ENCODE measurements at places on chromosomes 12 and 14.

- DNase-seq = peak; percentile 63
Observed at GRCh38 chr12:66268562-66268961, 33.7 kb upstream of the HELB start.

- DNase-seq = peak; percentile 53
Observed at GRCh38 chr14:67532998-67533753, at the start of gene PLEKHH1. TSS of gene PLEKHH1 (plus strand) at chr14:67533290. CDS start at chr14:67541868, 8,578 bp downstream.

GRCh38 chr14:69535230-69535848 is 39.3 kb downstream of the CCDC177 start:
- DNase-seq = peak; percentile 26

DNA sequence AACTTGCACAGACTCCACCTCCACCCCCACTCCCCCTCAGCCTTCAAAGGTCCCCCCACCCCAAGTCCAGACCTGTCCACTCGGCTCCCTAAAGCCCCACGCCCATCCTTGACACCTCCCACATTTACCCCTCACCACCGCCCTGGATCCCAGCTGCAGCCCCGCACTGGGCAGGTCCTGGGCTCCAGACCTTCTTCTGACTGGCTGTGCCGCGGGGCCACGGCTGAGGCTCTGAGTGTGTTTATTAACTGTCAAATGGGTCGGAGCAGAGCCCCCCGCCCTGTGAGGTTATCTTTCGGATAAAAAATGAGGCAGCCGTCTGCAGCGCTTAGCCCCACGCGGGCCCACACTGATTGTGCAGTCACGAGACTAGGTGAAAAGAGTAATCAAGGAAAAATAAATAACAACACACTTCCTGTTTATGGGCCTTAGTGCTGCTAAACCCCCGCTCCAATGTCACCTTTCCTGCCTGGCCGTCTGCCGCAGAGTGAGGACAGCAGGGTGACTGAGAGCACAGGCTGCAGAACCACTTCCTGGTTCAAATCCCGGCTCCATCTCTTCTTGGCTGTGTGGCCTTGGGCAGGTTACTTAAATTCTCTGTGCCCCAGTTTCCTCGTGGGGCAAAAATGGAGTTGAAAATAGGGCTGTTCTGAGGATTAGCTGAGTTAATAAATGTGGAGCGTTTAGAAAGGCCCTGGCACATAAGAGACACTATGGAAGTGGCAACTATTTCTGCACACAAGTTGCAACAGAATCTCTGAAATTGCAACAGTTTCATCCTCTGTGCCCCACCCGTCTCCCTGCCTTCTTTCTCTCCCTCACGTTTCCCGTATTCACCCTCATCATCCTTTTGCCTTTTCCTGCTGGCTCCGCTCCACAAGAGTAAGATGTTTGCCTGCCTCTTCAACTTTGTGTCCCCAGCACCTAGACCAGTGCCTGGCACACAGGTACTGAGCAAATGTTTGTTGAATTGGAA is 9.4 kb downstream of the SETD1B start:
- DNase-seq = no peak

- no peak for DNase-seq
Observed at GRCh38 chr12:82919388-82920054, 232.8 kb downstream of the TMTC2 start.

- DNase-seq = no peak
Observed at GRCh38 chr14:36580856-36581831, 1.3 kb downstream of the NKX2-8 start.

DNA sequence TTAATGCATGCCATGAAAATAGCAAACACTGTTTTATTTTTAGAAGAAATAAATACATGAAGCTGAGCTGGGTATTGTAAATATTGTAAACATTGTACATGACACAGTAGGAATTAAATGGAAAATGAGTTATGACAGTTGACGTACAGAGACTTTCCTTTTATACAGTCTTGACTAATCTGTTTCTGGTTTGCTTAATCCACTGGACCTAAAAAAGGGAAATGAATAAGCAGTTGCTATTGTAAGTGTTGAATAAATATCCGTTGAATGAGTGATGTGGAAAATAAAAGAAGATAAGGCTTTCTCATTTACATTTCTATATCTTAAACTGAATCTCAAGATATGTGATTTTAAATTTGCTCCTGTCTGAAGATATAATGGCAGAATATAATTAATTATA is 15.0 kb downstream of the PMCH start:
- DNase-seq = no peak

DNA sequence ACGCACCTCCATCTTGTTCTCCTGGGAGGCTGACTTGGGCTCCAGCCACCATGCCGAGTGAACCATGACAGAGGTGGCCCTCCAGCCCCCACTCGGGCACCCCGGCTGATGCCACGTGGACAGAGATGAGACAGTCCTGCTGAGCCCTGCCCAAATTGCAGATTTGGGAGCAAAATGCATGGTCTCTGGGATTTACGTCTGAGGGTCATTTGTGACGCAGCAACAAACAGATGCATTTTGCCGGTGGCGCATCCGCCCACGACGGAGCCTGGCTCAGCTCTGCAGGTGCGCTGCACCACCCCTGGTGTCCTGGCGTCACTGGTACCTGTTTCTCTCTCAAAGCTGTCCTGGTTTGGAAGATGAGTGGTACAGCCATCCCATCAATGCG is 31.1 kb upstream of the INF2 start:
- no peak for DNase-seq

GRCh38 chr14:67883717-67884116 is 64.1 kb downstream of the RAD51B start:
- DNase-seq = peak; percentile 39

DNA sequence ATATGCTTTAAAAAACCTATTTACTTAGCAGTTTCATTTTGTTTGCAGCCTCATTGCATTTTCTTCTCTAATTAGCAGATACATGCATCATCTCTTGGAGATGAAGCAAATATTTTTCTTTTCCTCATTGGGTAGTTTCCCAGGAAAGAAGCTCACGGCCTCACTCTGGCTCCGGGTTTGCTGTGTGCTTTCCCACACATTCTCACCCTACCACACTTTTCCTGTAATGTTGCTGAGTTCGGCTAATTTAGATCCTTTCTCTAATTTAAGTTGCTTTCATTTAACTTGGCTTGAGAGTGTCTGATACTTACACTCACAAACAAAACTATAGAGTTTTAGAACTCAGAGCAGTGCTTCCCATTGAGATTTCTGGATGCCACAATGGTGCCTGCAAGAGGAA is 928.2 kb downstream of the NRXN3 start:
- DNase-seq = no peak

GRCh38 chr12:23731493-23731892 is 218.0 kb downstream of the SOX5 start:
- no peak for DNase-seq

GRCh38 chr12:5715021-5715420 is 230.0 kb downstream of the ANO2 start:
- no peak for DNase-seq

DNA sequence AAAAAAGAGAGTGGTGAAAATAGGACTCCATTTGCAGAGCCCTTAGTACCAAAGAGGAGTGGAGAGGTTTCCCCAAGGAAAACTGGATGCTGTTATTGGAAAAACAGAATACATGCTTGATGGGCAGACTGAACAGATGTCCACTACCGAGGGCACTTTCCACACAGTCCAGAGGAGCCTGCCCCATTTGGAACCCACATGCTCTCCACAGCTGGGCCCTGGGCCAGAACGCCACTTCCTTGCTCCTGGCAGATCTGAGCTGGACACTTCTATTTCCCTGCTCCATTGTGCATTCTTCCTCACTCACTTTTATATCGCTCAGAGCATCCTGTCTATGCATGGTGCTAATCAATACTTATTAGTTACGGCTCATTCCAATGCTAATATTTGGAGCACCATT is 249.9 kb downstream of the SLC15A4 start:
- no peak for DNase-seq

DNA sequence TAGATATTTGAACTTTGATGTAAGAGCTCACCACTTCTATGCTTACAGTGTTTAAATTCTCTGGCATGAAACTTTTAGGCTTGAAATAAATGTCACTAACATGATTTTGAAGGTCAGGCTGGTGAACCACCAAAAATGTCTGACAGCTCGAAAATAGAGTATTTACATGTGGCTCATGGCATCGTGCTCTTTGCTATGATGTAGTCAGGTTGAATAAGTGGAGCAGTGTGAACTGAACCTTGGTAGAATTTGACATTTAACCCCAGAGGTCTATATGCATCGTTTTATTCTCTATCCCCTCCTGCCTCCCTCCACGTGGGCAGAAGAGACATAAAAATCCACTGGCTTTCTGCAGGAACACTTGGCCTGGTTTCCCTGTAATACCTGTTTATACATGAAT is 369.7 kb upstream of the ATP2B1 start:
- DNase-seq = no peak

DNA sequence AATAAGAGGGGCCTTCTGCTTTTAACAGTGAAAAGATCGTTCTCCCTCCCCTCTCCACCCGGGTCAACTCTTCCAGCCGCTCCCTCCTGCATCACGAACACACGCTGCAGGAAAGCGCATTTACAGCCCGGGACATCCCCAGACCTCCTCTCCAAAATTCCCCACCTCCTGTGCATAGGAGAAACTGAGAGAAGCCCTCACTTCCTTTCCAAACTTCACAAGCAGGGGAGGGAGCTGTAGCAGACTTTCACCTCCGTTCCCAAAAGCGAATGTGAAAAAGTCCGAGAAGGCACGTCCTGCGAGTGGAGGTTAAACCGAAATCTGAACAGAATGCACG is 513 bp downstream of the BCAT1 start:
- peak; percentile 52 for DNase-seq

DNA sequence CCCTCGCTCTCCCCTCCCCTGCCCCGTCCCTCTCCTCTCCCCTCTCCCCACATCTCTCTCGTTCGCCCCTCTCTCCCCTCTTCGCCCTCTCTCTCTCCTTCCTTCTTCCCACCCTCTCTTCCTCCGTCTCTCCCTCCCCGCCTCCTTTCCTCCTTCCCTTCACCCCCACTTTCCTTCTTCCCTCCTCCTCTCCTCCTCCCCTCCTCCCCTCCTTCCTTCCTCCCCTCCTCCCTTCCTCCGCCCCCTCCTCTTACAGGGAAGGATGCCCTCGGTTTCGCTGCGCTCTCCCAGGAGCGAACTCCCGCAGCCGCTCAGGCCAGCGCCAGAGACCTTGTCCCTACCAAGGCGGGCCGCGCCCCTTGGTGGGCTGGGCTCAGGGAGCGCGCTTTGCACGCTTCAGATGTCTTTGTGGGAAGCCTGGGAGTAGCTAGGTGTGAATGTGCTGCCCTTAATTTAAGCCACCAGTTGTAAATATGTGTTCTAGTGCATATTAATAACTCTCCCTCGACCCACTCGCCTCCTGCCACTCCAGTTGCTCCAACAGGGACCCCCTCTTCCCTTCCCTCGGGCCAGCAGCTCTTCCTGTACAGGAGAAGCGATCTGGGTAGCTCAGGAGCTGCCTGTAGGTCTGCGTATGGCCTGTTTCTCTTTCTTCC is 13.3 kb upstream of the MAP3K9 start:
- DNase-seq = no peak

DNA sequence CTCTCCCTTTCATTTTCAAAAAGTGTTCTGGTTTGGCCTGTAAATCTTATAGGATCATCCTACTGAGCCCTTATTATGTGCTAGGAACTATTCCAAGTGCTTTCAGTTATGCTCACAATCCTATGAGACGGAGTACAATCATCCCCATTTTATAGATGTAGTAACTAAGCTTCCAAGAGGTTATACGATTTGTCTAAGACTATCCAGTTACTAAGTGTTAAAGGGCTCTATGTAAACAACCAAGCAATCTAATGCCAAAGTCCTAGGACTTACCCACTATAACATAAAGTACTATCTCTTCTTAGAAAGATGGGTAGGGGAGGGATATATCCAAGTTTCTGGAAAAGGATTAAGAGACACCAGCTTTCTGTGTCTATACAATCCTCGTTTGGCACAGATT is 6.7 kb downstream of the CFL2 start:
- DNase-seq = no peak

DNA sequence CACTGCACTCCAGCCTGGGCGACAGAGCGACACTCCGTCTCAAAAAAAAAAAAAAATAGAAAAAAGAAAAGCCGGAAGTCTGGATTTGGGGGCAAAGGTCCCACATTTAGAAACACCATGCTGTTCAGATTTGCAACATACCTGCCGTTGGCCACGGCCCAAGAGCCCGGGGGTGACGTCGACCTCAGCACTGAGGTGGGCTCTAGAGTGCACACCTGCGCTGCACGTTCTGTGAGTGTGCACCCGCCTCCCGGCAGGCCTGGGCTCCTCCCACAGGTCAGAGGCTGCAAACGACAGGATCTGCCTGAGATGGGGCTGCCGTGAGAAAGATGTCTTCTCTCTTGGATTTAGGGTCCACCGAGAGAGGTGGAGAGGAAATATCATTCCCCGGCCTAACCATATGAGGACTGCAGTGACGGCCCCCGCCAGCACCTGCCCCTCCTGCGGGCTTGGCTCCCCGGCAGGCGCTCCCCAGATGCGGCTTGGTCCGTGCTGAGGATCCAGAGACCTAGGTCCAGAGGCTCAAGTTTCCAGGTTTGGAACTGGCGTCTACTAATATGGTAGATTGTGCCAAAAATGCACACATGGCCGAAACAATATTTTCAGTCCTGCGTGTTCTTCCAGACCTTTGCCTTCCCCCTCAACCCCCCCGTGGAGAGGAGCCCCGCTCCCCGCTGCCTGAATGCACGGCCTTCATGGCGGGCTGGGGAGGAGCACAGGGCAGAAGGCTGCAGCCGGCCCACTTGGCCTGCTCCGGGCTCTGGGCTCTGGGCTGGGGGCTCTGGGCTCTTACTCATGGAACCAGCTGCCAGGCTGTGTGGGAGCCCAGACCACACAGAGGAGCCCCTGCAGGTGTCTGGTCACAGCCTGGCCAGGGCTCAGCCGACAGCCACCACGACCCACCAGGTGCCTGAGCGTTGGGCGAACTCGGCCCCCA is 58.8 kb upstream of the FBRSL1 start:
- no peak for DNase-seq

GRCh38 chr12:93048656-93049055 is 119.6 kb upstream of the EEA1 start:
- DNase-seq = no peak

DNA sequence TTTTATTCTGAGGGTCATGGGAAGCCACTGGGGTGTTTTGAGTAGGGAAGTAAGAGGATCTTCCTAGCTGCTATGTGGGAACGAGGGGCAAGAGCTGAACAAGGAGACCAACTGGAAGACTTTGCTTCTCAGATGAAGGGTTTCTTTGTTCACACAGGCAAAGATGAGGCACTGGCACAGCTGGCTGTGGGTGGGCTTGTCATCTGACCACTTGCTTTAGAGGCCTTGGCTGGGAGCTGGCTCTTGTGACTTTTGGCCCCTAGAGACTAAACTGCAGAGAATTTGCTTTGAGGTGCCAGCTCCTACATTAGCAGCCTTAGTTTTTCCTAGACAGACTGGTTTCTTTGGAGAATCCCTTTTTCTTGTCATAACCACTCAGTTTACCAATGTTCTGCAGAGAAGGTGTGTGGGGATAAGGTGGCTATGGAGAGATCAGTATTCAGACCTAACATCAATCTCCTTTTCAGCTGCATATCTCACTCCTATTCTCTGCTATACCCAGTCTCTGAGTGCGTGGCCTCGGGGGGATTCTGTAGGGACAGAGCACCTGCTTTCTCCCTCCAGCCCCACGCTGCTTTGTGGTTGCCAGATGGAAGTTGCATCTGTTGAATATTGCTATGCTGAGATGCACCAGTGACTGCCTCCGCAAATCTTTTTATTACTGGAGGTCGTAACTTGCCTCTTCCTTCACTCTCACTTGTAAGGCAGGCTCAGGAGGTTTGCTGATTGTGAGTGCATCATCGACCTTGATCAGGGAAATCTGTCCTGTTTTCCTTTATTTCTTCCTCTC is 12.7 kb downstream of the PPP2R5C start:
- DNase-seq = no peak

- DNase-seq = no peak
Observed at GRCh38 chr12:118590406-118591150, 214.2 kb downstream of the SUDS3 start.
